ENCODE measurements at places on chromosomes 6 and 20.

DNA sequence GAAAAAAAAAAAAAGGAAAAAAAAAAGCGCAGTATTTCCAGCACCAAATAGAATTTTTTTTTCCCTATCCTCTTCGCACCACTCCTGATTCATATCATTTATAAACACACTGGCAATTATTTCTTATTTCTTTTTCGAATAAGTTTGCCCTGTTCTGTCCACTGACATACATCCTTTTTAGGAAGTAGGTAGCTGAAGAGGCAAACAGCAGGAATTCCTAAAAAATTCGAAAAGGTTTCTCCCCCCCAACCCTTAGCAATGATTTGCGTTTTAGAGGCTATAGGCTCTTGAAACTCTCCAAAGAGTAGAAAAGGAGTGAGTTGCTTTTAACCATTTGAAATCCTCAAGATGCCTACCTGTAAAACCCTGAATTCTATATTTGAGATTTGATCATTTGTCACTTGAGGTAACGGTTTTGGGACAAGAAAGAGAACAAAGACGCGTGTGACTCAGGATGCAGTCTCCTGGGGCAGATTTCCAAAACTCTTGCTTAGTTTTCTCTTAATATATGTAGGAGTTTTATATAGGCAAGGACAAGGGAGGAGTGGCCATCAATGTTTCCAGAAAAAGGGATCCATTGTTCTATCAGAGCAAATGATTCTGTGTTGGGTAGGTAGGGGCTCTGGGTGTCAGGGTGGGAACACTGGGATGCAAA, 531 bp upstream of the CCN2 start:
- DNase-seq, result peak; percentile 58

DNA sequence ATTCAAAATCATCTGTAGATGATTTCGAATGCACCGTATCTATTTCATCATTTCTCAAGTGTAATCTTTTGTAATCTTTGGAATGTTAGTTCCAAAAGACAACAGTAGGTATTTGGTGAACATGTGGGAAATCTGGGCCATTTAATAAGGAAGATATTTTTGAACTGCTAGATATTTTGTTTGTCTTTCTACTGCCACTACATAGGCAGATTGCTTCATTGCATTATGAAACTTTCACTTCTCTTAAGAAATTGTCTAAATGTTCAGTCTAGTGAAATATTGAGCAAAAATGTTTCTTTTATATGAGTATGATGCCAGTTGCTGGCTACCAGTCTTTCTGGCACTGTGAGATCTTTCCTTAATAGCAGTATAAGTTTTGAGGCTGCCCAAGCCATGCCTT, 527.8 kb upstream of the RNF217 start:
- DNase-seq, result no peak

DNA sequence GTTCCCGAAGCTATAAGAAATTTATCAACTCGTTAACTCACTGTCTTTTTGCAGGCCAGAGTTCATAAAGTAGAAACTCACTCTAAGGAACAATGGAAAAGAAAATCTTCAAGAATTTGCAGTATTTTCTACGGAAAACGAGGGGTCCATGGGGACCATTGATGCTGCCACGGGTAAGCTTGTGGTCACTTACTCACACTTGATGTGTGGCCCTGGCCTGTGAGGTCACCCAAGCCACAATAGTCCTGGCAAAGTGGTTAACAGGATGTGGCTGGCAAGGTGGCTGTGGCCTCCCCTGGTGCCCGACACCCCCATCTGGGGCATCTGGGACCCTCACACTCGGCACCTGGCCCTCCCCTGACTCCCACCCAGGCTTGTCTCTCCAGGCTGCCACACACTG, 123.4 kb downstream of the C6orf118 start:
- DNase-seq, result peak; percentile 49

DNA sequence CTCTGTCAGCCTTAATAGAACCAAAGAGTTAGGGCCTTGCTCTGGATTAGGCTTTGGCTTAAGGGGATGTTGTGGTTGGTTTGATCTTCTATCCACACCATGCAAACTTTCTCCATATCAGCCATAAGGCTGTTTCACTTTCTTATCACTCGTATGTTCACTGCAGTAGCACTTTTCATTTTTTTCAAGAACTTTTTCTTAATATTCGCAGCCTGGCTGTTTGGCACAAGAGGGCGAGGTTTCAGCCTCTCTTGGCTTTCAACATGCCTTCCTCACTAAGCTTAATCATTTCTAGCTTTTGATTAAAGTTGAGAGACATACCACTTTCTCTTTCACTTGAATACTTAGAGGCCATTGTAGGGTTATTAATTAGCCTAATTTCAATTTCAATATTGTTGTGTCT, 193.1 kb downstream of the NRN1 start:
- DNase-seq, result no peak

DNA sequence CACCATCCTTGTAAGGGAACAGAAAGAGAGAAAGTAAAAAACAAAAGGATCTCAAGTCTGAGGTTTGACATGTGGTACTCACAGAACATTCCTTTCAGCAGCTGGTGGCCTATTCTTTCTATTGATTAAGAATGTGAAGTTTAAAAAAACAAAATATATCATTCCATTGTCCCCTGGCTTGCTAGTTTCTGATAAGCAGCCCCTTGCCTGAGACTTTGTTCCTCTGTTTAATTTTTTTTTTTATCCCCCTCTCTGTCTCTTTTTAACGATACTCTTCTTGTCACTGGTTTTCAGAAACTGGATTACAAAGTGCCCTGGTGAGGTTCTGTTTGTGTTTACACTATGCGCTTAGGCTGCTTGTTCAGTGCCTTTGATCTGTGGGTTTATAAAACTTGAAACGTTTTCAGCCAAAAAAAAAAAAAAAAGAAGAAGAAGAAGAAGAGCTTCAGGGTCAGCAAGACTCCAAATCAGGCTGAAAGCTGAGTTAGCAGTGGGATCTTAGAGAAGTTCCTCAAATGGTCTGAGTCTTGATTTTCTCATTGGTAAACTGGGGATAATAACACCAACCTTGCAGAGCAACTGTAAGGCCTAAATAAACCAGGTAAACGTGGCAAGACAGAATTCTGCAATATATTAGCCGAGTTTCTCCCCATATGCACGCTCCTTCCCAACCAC, 45.1 kb upstream of the SLC22A23 start:
- DNase-seq, result no peak

DNA sequence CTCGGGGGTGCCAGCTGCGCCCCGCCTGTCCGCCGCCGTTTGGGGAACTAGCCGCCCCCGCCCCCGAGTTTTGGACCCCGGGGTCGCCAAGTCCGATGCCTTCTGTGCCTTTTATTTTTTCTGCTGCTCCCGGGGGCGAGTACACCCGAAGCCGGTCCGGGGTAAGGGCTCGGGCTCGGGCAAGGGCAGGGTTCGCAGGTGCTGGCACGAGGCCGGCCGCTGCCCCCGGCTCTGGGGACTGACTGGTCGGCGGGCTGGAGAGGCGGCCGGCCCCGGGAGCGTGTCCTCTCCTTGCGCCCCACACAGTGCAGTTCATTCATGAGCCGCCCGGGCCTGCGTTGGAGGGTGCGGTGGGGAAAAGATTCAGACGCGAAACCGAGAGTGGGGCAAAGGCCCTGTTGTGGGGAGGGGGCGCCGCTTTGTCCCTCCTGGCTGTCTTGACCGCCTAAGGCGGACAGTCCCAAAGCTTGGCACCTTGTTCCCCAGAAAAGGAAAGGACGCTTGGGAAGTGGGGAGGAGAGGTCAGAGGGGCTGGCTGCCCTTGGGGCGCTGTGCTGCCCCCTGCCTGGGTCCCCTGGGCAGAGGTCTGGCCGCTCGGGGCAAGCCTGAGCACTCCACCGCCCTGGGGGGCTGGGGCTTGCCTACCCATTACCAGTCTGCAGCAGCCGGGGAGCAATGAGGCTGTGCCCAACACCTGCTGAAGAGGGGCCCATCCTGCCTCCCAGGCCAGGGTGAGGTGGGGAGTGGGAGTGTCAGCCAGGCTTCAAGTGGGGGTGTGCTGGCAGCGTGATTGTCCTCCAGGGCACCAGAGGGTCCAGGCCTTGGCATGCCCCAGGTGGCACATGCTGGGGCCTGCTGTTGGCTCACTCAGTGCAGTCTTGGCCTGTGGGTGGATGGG, 915 bp downstream of the TMEM63B start:
- DNase-seq, result peak; percentile 54

DNA sequence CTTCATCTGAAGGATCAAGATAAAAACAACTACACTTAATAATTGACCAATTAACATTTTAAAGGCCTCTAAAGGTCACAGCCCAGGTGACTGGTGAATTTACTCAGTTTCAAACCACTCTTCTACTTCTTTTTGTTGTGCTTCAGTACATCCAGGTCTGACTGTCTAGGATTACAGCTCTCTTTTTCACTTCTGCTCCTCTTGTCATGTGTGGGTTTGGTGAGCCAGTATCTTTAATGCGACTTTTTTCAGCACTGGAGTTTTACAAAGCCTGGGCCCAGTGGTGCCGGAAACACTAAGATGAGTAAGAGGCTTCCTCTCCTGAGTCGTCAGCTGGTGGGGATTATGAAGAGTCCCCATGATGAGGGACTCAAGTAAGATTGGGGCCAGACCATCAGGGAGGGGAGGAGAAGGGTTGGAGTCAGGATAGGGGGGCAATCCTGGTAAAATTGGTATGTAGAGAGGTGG, 27.0 kb downstream of the HECA start:
- no peak for DNase-seq

DNA sequence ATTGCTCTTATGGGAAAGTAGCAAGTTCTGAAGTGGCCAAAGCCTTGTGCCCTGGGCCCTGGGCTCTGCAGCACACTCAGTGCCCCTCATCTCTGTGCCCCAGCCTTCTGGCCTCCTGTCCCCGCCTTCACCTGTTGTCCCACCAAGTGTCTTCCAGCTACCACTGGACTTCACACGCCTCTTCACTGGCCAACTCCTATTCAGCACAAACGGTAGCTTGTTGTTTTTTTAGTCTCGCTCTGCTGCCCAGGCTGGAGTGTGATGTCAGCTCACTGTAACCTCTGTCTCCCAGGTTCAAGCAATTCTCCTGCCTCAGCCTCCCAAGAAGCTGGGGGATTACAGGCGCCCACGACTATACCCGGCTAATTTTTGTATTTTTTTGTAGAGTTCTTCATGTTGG, 4.8 kb downstream of the CCHCR1 start:
- DNase-seq, result no peak

- no peak for DNase-seq
Observed at GRCh38 chr20:56816349-56816748, 187.2 kb downstream of the TFAP2C start.

- DNase-seq, result no peak
Observed at GRCh38 chr6:13009461-13009860, 292.9 kb downstream of the PHACTR1 start.

- no peak for DNase-seq
Observed at GRCh38 chr6:154624038-154624599, 109.1 kb upstream of the SCAF8 start.

GRCh38 chr6:156777577-156778453, 637 bp downstream of the ARID1B start:
- DNase-seq, result peak; percentile 69

- DNase-seq, result no peak
Observed at GRCh38 chr20:16576219-16576618, 3.0 kb upstream of the KIF16B start.

DNA sequence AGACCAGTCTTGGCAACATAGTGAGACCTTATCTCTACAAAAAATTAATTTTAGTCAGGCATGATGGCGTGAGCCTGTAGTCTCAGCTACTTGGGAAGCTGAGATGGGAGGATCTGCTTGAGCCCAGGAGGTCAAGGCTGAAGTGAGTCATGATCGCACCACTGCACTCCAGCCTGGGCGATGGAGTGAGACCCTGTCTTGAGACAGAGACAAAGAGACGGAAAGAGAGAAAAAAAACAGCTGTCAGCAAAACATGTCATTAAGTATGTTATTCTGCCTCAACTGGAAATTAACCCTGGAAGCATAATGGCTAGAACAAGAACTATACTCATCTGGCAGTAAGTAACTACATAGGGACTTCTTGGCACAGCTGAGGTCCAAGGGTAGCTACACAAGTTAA, 7.2 kb downstream of the MMS22L start:
- no peak for DNase-seq

GRCh38 chr6:30572148-30572547, 906 bp downstream of the ABCF1 start:
- no peak for DNase-seq

- peak; percentile 18 for DNase-seq
Observed at GRCh38 chr6:145155873-145156782, 579.2 kb downstream of the EPM2A start.

- no peak for DNase-seq
Observed at GRCh38 chr6:129448965-129449364, 261.0 kb downstream of the ARHGAP18 start.

DNA sequence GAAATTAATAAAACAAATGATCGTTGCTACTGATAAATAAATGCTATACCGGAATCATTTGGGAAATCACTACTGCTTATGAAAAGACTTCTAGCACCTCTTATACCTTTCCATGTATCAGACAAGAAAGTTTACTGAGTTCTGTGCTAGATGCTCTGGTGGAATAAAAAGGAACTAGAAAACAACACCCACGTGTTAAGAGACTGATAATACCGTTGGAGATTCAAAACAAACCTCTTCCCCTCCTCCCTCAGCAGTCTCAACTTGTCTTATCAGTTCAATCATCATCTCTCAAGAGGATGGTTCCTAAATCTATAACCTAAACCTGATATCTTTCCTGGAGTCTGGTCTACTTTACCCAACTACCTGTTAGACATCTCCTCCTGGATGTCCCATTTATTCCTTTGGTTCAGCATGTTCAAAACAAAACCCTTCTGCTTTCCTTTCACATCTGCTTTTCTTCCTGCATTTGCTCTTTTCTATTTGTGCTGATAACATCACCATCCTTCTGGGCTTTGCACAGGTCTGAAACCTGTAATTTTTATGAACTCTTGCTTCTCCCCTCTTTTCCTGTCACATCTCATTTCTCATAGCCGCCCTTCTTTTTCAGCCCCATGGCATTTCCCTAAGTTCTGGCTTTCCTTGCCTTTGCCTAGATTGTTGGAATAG, 122.2 kb downstream of the COL19A1 start:
- no peak for DNase-seq

GRCh38 chr6:36800223-36801076, 38.8 kb downstream of the CPNE5 start:
- no peak for DNase-seq

DNA sequence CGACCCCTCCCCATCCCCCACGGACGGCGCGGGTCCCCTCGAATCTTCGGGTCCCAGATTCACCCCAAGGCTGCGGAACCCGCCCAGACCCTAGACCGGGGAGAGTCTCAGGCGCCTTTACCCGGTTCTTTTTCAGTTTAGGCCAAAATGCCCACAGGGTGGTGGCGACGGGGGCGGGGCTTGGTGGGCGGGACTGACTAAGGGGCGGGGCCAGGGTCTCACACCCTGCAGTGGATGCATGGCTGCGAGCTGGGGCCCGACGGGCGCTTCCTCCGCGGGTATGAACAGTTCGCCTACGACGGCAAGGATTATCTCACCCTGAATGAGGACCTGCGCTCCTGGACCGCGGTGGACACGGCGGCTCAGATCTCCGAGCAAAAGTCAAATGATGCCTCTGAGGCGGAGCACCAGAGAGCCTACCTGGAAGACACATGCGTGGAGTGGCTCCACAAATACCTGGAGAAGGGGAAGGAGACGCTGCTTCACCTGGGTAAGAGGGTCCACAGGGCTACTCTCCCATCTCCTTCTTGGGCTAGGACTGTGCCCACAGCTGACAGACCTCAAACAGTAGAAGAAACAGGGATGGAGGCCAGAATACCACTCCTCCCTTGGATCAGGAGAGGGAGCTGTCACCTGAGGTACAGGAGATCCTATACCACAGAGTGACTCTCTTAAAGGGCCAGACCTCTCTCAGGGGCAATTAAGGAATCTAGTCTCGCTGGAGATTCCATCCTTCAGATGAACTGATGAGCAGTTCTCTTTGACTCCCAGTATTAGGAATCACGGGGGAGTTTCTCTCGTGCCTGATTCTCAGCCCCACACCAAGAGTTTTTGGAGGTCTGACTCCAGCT, 942 bp downstream of the HLA-E start:
- peak; percentile 50 for DNase-seq

All from M059J (cell line).